Glomerular endothelial cell (primary cell): ENCODE measurements at places on chromosomes 7 and 10. TPM values are rescaled to one million over a fixed set of nuclear protein-coding genes. Genes with fewer than 3 reads are reported as not detected.

Gene OTUD1
- 7.9 and 14.2 TPM in 2 replicates for total RNA-seq

Gene MYOZ1
- not detected in 2 replicates for total RNA-seq

- no peak for DNase-seq
Observed at GRCh38 chr10:103663802-103664201, 170.3 kb downstream of the NEURL1 start.

DNA sequence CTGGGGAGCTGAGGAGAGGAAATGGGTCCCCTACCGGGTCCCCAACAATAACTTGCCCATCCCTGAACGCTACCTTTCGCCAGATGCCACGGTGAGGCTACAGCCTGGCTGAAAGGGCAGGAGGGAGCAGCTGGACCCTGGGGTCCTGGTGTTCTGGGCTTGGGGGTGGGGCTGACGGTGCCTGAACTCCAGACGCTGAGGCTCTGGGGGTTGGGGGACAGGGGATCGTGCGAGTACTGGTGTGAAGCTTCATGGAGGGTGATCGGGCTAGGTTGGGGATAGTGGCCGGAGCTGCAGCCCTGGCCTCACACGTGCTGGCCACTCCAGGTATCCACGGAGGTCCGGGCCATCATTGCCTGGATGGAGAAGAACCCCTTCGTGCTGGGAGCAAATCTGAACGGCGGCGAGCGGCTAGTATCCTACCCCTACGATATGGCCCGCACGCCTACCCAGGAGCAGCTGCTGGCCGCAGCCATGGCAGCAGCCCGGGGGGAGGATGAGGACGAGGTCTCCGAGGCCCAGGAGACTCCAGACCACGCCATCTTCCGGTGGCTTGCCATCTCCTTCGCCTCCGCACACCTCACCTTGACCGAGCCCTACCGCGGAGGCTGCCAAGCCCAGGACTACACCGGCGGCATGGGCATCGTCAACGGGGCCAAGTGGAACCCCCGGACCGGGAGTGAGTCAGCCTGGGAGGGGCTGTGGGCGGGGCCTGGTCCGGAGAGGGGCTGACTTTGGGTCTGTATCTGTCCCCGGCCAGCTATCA is 8.3 kb downstream of the AEBP1 start:
- DNase-seq: no peak

Gene PPP1R3C
- total RNA-seq: 0.87 and 1.3 TPM in 2 replicates

DNA sequence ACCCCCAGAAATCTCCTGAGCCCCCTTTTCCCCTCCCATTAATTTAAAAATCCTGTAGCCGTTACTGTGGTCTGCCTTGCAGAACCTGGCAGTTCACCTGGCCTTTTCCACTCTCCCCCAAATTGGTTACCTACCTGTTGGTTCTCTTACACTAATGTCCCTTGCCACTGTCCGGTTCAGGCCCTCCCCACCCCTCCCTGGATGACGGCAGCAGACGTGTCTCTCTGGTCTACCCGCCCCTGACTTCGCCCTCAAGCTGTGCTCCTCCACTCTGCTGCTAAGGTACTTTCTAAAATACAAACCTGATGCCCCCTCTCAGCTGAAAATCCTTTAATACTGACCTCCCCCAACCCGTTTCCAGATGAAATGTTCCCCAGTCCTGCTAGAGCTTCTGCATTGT is 15.6 kb upstream of the SH3PXD2A start:
- no peak for DNase-seq

GRCh38 chr7:36472141-36472729 is 82.6 kb downstream of the ANLN start:
- DNase-seq: no peak

- DNase-seq: no peak
Observed at GRCh38 chr7:44184206-44184872, 4.9 kb downstream of the GCK start.

GRCh38 chr7:106010331-106010730 is 47.3 kb downstream of the CDHR3 start:
- no peak for DNase-seq

Gene SKIDA1
- total RNA-seq: 0.34 and 1.2 TPM in 2 replicates

Gene SEMA3D
- total RNA-seq: 0.68 and 1.5 TPM in 2 replicates

- DNase-seq: no peak
Observed at GRCh38 chr7:12297283-12298108, 86.4 kb downstream of the TMEM106B start.

Gene ADAM8
- 1.5 and 3.1 TPM in 2 replicates for total RNA-seq

DNA sequence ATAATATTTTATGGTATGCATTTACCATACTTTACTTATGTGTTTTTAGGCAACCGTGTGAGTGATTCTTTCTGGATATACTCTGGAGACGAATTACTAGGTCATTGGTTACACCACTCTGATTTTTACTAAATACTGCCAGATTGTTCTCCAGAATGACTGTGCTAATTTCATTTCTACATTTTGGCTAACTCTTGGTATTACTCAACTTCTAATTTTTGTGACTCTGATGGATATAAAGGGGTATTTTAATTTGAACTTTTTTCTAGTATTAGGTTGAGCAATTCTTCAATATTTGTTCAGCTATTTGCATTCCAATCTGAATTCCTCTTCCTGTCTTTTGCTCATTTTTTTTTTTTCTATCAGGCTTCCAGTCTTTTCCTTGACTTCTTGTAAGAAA is 223.6 kb downstream of the MDFIC start:
- no peak for DNase-seq

DNA sequence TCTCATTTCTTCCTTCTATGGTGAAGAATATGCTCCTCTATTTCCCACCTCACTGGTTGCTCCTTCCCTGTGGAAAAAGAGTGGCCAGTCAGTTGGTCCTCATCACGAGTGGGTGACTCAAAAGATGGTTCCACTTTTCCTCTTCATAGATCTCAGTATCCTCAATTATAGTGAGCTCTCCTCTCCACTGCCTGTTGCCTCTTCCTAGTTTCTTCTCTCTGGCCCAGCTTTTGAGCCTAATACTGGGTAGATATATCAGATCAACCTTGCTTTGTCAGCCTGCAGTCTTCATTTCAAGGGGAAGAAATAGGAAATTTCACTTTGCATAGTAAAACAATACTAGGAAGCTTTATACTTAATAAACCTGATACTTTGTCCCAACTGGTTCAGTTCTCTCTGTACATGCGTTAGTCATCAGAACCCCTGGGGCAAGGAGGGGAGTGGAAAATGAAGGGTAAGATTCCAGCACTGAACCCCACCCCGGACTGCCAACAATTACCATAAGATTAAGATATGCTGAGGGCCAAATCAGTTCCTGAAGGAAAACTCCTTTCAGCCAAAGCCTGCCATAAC is 15.5 kb upstream of the WNT16 start:
- DNase-seq: no peak

Gene CCL26
- 0.58 TPM in 1 of 2 replicates, not detected in the other for total RNA-seq

DNA sequence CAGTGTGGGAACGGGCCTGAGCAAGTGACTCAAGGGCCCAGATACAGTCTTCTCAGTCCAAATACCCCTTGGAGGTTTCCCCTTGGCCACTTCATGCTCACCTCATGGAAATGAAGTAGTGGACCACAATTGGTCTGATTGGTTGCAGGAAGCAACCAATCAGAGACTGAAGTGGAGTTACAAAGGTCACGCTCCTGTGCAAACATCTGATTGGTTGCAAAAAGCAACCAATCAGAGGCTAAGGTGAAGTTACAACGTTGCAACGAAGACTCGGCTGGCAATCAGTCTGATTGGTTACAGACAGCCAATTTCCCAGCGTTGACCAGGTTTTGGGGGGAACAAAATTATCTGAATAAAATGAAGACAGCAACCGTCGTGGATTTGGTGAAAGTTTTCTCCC is 72.5 kb downstream of the CDHR3 start:
- no peak for DNase-seq

Gene TFR2
- total RNA-seq: 0.29 TPM in 1 of 2 replicates, not detected in the other

DNA sequence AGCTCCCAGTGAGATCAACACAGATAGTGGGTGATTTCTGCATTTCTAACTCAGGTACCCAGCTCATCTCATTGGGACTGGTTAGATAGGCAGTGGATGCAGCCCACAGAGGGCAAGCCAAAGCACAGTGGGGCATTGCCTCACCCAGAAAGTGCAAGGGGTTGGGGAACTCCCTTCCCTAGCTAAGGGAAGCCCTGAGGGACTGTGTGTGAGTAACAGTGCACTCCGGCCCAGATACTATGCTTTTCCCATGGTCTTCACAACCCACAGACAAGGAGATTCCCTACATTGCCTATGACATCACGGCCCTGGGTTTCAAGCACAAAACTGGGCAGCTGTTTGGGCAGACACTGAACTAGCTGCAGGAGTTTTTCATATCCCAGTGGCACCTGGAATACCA is 62.8 kb downstream of the PPP1R3A start:
- DNase-seq: no peak

Gene SFMBT2
- total RNA-seq: 3.1 and 4.8 TPM in 2 replicates

Gene MINDY3
- 24.1 and 29.7 TPM in 2 replicates for total RNA-seq

DNA sequence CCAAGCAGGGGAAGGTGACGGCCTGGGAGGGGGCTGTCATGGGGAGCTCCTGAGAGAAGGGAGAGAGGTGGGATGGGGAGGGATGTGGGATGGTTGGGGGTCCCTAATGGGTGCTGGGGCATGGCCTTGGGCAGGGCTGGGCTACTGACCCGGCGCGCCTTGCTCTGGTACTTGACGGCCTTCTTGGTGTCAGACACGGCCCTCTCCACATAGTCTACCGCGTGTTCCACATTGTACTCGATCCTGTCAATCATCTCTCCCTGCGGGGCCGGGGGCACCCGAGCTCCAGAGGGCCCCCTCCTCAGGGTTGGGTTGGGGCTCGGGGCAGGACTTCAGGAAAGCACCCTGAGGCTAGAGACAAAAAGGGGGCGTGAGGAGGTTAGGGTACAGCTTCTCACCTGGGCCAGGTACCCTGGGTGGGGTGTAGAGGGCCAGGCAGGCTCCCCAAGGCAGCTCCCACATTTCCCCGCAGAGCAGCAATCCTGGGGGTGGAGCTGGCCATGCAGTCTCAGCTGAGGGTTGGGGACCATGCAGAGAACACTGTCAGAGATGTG is 17.3 kb downstream of the BUD23 start:
- DNase-seq: no peak

DNA sequence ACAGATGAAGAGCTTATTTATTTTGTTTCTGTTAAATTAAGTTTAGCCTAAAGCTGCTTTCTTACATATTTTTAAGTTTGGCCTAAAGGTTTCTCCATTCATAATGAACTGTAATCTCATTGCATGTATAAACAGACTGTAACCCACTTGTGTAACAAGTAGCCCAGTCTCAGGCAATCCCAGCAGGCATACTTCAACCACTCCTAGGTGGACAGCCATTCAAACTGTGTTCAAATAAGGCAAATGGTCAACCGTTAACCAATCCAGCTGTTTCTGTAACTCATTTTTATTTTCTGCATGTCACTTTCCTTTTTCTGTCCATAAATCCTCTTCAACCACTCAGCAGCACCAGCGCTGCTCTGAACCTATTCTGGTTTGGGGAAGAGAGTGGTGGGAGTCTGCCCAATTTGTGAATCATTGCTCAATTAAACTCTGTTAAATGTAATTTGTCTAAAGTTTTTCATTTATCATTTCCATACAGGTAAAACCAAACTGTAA is 35.9 kb downstream of the PHYHIPL start:
- no peak for DNase-seq

DNA sequence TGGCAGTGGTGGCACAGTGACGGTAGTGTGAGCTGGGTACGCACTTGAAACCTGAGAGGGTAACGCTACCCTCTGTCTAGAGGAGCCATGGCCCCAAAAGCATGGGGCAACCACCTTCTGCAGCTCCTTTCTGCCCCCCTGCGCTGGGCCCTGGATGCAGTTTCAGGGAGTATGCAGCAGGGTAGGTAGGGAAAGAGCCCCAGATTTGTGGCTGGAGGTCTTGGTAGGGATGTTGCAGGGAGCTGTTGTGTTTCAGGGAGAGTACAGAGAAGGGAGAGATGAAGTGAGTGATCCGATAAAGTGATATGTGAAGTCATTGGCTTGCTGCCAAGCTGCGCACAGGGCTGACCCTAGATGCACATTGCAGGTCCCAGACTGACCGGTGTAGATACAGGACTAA is 2.7 kb upstream of the PGAM2 start:
- no peak for DNase-seq

GRCh38 chr10:104446151-104446550 is 92.5 kb downstream of the CFAP58 start:
- no peak for DNase-seq

GRCh38 chr7:106074257-106074656 is 37.9 kb downstream of the SYPL1 start:
- DNase-seq: no peak

DNA sequence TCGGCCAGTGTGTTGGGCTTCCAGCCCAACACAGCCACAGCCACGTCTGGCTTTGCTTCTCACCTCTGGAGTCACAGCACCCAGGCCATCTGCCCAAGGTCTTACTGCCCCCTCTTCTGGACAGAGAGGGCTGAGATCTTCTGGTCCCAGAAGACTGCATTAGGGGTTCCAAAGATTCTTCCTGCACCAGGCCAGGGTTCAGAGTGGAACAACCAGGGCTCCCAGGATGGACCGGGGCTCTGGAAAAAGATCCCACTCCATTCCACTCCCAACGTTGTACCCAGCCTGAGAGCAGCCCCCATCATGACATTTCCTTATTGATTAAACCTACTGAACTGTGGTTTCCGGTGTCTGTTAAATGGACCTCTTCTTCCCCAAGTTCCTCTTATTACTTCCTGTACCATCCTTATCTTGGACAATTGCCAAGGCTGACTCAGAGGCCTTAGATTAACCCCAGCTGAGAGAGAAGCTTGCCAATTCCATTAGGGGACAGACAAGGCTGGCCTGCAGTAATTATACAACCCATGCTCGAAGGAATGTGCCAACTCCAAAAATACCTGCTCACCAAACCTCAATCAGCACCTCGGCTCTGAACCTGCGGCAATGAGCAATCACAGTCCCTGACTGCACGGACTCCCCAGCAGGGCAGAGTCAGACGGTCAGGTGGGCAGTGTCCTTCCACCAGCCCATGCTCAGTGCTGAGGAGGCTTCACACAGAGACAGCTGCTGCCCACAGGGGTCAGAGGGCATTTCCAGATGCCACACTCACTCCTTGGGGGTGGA is 47.9 kb upstream of the NPFFR1 start:
- peak; percentile 75 for DNase-seq

DNA sequence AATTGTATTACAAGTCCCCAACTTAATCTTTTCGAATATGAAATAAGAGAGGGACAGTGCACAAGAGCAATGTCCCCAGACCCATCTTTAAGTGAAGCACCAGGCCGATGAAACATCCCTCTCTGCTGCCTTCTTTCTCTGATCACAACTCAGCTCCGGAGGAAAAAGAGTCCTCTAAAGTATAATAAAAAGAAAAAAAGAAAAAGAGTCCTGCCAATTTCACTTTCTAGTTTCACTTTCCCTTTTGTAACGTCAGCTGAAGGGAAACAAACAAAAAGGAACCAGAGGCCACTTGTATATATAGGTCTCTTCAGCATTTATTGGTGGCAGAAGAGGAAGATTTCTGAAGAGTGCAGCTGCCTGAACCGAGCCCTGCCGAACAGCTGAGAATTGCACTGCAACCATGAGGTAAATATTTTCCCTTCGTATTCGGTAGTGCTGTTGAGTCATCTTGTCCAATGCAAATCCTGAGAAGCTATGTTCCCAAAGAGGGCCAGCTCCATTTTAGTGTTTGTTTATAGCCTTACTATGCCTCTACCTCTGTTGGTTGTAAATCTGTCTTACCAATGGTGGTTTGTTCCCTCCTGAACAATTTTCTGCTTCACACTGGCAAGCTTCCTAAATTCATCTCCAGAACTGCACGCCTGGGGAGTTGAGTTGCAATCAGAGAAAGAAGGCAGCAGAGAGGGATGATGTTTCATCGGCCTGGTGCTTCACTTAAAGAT is at the start of gene IFIT2:
Gene IFIT2 (plus strand): TSS at position 326 of the 725 bp plus-strand sequence. CDS start 78 bp downstream, at position 404.
- no peak for DNase-seq
